GM03348 (cell line): ENCODE measurements at places on chromosomes 2 and 18.

GRCh38 chr18:36382854-36383253 is 85.3 kb downstream of the FHOD3 start:
- no peak for DNase-seq

- no peak for DNase-seq
These were observed 61.4 kb downstream of the LHCGR start for GRCh38 chr2:48694149-48694548.

DNA sequence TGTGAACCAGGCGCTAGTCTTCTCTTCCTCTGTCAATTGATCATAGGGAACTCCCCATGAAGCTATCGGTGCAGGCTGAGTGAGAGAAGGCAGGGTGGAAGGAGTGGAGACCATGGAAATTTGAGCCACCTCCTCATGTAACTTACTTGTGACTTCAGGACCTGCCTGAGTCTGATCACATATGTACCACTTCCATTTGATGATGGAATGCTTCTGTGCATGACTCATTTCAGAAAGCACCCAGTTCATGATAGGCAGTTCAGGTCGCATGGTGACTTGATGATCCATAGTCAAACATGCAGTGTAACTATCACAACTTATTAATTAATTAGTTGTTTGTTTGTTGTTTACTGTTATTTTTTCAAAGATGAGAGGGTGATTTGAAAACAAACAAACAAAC is 1296.7 kb downstream of the SUCLG1 start:
- no peak for DNase-seq

- no peak for DNase-seq
These were observed 159.4 kb downstream of the PXDN start for GRCh38 chr2:1584691-1585485.

DNA sequence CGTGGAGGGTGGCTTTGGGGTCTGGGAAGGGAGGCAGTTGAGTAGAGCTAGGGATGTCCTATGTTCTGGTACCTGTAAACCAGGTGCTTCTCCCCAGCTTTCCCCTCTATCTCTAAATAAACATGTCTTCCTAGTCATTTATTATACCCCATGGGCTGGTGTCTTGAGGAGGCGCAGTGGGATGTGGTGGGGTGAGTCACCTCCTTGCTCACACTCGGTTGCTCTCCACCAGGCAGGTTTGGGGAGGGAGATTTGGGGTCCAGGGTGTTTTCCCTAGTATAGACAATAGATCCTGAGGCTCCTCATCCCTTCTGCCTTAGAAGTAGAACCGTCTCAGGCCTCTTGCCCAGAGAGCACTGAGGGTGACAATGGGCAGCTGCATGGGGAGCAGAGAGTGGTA is 5.1 kb downstream of the PSD4 start:
- no peak for DNase-seq

DNA sequence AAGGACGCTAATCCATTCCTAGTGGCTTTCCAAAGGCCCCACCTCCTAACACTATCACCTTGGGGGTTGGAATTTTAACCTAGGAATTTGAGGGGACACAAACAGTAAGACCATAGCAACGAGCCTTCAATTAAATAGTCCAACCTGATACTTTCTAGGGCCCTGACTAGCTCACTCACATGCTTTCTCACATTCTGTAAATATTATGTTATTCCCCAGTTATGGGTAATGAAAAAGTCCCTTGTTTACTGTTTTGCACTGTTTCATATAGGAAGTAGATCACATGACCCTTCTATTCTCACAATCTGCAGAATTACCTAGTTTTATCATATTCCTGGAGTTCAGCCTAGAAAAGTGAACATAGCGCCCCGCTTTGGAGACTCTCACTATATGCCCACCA is 1212.1 kb upstream of the ACVR2A start:
- DNase-seq, result no peak

DNA sequence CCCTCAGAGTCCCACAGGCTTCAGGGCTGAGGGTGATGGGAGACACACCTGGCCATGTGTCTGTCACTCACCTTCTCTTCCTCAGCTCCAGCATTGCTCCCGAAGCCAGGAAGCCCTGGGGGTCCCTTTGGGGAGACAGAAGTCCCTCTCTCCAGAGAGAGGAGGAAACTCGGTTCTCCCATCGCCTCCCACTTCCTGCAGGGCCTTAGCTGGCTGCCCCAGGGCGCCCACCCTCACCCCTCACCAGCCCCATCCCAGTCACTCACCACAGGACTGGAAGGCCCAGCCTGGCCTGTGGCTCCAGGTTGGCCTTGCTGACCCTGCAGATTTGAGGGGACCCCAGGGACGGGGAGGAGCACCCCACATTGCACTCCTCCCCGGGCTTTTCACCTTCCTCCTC is 2.7 kb upstream of the RAB6D start:
- DNase-seq, result no peak

DNA sequence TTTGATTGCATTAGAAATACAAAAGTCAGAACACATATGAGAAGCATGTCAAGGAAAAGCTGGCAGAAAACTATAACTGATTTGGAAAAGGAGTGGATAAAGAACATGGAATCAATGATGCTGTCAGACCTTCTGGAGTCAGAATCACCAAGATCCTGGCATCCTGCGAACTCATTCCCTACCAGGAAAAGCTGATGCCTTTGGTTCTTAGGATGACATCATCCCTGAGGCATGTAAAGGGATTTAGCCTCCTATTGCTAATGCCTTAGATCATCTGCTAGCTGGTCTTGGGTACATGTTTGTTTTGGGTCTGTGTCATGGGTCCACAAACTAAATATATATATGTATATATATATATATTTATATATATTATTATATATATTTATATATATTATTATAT is 680.7 kb downstream of the EPHA4 start:
- DNase-seq, result peak; percentile 23

- no peak for DNase-seq
These were observed 50.3 kb downstream of the DTNA start for GRCh38 chr18:34760444-34760843.

DNA sequence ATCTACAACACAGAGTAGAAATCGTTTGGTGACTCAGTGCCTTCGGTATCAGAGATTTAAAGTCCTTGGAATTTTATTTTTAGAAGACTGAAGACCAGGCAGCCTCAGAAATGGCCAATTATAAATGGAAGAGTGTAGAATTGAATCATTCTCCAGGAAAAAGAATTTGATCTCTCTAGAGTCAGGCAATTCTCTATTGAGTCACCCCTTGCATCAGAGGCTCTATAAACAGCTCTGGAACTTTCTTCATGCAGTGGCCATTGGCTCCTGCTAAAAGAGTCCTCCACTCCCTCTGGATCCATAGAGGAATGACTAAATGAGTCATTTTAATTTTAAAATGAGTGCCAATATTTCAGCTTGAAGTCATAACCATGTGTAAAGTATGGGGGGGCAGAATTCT is 816.2 kb downstream of the TDRD15 start:
- no peak for DNase-seq

- no peak for DNase-seq
These were observed 265.6 kb upstream of the NRXN1 start for GRCh38 chr2:51297488-51297887.

DNA sequence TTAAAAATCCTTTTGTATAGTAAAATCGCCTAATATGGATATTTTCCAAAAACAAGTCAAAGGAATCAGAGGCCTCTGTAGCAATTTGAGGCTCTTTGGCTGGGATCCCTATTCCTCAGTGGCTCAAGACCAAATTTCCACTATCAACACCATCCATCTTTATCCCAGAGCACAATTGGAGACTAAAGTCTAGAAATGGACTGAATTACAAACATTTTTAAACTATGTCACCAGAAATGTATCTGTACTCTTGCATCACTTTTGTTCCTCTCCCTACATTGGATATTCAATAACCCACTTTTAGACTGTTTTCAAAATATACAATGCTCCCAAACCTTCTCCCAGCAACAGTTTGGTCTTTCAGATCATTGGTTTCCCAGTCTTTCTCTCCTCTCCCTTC is 140.4 kb upstream of the KLHL29 start:
- DNase-seq, result no peak
